Cerebellar nuclear complex (tissue), 1 donor: ENCODE measurements at places on chromosomes 7 and 10.
A peak's percentile ranks its signal among the peaks of the same experiment; 100 is the strongest.

- DNase-seq = peak; percentile 64
These were observed at the start of gene IPMK for GRCh38 chr10:58267713-58268453. Gene IPMK, minus strand, starts transcription at chr10:58267894. Its CDS starts 283 bp downstream, at chr10:58267611.

- no peak for DNase-seq
These were observed 576.7 kb upstream of the POT1 start for GRCh38 chr7:125506331-125506730.

GRCh38 chr7:29989257-29989995, at the start of gene SCRN1:
Gene SCRN1, minus strand, starts transcription at chr7:29989801. Its CDS starts 20,734 bp downstream, at chr7:29969067.
- no peak for DNase-seq

GRCh38 chr10:45427262-45427969, 53.4 kb downstream of the ALOX5 start:
- no peak for DNase-seq

- no peak for DNase-seq
These were observed 123.0 kb downstream of the IDE start for GRCh38 chr10:92450896-92451295.

- no peak for DNase-seq
These were observed 31.2 kb upstream of the KCTD7 start for GRCh38 chr7:66597461-66597860.

DNA sequence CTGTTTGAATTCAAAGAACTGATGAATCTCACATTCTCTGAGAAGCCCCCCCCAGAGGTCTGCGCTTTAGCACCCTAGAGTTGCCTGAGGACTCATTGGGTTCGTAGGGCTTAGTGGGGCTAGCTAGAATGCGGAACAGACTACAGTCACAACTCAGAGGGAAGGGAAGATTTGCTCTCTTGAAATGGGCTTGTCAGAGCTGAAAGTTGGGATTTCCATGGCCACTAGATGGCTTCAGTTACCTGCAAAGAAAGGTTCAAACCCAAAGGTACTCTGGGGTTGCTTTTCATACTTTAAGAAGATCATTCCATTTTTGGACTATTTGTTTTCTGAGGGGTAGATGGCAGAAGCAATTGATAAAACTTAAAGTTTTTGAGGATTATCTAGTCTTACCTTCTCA, 205.0 kb downstream of the BBS9 start:
- no peak for DNase-seq

DNA sequence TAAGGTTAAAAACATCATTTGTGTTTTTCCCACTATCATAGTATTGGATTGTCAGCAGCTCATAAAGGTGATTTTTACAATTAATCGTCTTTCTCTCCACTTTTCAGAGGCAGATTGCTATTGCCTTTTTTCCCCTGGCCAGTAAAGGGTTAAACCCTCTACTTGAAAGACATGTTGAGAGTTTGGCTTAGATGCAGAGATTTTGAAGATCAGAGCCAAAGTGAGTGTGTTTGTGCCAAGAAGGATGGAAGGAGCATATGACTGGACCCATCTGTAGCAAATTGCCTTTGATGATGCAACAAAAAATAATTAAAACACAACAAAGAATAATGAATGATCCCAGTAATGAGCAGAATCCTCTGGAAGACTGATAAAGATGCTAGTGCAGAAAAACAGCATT, 373.1 kb downstream of the MALRD1 start:
- no peak for DNase-seq

DNA sequence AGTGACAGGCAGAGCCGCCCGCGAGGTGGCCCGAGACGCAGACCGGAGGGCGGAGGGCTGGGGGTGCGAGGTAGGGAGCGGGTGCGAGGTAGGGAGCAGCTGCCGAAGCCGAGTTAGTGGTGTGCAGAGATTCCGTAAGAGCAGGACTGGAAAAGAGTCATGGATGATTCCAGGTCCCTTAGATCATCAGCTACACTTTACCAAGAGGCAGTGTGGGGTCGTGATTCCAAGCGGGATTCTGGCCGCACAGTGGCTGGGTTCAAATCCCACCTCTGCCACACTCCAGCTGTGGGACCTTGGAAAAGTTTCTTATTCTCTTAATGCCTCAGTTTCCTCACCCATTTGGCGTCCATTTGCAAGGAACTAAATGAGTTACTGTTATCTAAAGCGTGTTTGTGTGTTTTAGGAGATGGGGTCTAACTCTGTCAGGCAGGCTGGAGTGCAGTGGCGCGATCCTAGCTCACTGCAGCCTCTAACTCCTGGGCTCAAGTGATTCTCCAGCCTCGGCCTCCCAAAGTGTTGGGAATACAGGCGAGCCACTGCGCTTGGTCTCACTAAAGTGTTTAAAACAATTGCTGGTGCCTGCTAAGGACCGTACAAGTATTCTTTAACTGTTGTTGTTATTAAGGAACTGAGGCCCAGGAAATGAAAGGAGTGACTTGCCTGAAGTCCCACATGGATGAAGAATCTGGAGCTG, 1.1 kb downstream of the NDUFB2 start:
- no peak for DNase-seq

GRCh38 chr7:37408291-37409228, 40.1 kb downstream of the ELMO1 start:
- DNase-seq = no peak
